Heart left ventricle (tissue), 16 donors: ENCODE measurements at places on chromosomes 2 and 18. TPM values are rescaled to one million over a fixed set of nuclear protein-coding genes. Genes with fewer than 3 reads are reported as not detected.

GRCh38 chr2:64492272-64492671, 31.9 kb upstream of the AFTPH start:
- DNase-seq: no peak

- DNase-seq: no peak
These were observed 271.3 kb downstream of the CYRIA start for GRCh38 chr2:16394072-16394985.

DNA sequence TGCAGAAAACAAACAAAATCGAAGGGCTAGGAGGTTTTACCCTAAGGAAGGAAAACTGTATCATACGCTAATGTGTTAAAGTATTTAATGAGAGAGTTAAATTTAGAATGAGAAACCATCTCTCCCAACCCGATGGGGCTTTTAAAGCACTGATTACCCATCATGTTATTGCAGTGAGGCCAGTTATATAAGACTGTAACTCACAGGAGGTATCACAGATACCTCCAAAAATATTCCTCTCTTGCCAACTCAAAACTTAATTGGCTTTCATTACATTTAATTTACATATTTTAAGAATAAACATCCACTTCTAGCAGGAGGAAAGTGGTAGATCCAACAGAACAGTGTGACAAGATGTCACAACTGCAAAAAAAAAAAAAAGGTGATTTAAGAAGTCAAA, 56.3 kb downstream of the RPL31 start:
- no peak for DNase-seq

The SCN7A gene
- 14.0 TPM for total RNA-seq

The FAM237A gene
- not detected for total RNA-seq

- no peak for DNase-seq
These were observed 7.8 kb downstream of the LIMS1 start for GRCh38 chr2:108542071-108542470.

DNA sequence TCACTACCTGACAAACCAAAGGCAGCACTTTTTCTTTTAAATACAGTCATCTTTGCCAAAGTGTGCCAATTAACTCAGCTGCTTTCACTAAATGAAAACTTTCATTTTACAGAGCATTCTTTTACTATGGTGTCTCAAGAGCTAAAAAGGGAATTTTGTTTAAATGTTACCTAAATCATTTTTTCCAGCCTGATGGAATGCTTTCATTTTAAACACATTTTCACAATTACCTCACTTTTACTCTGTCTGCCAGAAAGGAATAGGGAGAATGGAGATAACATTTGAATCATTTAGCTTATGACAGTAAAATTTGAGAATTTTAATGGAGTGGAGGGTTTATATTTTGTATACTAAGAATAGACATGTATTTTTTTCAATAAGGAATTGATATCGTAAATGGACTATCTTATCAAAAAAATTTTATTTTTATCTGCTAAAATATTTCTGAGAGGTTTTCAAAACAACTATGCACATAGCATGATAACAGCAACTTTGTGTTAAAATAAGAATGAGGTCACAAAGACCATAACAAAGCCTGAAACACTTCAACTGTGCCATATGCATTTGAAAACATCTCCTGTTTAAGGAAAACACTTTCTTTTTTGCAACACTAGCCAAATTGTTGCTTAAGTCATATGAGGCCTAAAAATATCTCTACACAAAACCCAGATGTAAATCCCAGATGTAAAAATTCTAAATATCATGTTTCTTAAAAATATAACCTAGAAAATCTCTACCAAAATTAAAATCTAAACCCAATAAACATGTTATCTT, 769.9 kb upstream of the FSHR start:
- DNase-seq: no peak

DNA sequence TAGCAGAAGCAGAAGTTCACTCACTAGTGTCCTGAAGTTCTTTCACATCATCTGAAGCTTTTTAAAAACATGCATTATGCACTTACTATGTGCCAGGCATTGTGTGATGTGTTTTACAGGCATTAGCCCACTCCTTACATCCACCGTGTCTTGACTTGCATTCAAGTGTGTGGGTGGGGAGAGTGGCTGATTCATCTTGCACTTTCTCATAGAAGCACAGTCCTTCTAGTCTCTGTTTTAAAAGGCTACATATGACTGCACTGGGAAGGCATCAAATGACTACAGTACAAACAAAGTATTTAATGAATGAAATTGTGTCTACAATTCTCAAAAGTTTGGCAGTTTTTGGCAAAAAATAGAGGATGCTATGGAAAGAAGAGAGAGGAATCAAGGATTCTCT, 21.6 kb upstream of the DSC3 start:
- no peak for DNase-seq

DNA sequence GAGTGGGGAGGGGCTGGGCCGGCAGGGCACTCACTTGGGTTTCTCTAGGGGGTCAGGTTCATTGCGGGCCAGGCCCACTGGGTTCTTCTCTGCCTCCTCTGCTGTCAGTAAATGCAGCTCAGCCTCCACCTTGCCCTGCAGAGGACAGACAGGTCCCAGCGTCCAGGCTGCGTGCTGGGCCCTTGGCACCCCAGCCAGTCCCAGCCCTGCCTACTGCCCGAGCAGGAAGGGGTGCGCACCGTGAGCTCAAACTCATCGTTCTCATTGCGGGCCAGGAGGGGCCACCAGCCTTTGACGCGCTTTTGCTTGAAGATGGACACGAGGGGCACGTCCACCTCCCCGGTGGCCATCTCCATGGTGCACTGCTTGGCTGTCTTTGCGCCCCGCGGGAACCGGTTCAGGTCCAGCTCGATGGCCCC, 17.3 kb downstream of the OTOF start:
- no peak for DNase-seq

The SAG gene
- total RNA-seq: not detected

The FAM124B gene
- total RNA-seq: 1.1 TPM

The SRD5A2 gene
- total RNA-seq: not detected

GRCh38 chr2:104092886-104093285, 761.0 kb upstream of the POU3F3 start:
- DNase-seq: no peak

GRCh38 chr18:54672846-54673475, 81.9 kb downstream of the DYNAP start:
- DNase-seq: no peak

DNA sequence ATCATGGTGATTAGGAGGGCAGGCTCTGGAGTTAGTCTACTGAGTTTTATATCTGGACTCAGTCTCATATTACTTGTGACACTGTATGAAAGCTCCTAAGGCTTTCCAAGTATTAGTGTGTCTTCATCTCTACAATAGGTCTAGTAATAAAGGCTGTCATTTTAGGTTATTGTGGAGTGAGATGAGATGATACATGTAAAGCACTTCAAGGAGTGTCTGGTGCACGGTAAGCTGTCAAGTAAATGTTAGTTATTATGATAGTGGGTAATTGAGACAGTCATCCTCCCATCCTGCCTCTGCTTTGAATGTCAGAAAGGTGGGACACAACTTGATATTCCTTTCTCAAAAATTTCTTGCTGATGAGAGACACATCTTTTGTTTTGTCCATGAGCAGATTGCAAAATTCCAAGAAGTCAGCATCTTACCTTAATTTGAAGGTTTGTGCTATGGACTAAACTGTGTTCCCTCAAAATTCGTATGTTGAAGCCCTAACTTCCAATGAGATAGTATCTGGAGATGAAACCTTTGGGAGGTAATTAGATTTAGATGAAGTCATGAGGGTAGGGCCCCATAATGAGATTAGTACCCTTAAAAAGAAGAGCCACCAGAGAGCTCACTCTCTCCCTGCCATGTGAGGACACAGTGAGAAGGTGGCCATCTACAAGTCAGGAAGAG, 41.4 kb upstream of the UPP2 start:
- DNase-seq: no peak

The CNRIP1 gene
- total RNA-seq: 17.3 TPM

- DNase-seq: no peak
These were observed 77.0 kb upstream of the CNGA3 start for GRCh38 chr2:98269274-98269673.

The ZNF396 gene
- 0.65 TPM for total RNA-seq

DNA sequence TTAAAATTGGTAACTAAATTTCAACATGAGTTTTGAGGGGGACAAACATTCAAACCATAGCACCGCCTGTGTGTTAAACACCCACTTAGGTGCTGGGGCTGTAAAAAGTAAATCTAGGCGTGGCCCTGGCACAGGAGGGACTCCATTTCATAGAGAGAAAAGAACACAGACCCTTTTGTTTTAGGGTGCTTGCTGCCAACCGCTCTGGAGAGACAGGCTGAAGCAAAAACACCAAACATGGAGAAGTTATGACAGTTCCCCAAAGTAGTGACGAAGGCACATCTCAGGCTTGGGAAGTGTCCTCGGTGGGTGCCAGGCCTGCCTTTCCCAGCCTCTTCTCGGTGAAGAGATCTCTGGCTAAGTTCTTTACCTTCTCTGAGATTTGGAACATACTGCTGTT, 5.1 kb downstream of the ACTG2 start:
- no peak for DNase-seq

- no peak for DNase-seq
These were observed 33.3 kb downstream of the C2orf76 start for GRCh38 chr2:119333360-119333759.

DNA sequence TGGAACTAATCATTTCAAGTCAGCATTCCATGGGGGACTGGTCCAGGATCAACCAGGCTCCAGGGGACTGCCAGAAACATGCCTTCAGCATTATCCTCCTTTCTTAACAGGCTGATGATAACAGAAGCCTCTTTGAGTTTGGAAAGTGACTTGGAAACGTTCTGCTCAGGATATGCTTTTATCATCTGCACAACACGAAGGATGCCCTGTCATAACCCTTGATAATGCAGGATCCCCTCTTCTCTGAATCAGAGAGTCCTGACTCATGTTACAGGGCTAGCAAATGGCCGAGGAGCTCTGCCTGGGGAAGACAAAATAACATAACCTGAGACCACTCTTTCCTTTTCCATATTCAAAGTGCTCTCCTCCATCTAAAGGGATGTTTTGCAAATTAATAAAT, 6.7 kb downstream of the SCYGR3 start:
- DNase-seq: no peak

GRCh38 chr2:47493317-47494035, 90.5 kb downstream of the MSH2 start:
- DNase-seq: no peak

GRCh38 chr18:77042583-77042982, 90.0 kb downstream of the MBP start:
- no peak for DNase-seq

DNA sequence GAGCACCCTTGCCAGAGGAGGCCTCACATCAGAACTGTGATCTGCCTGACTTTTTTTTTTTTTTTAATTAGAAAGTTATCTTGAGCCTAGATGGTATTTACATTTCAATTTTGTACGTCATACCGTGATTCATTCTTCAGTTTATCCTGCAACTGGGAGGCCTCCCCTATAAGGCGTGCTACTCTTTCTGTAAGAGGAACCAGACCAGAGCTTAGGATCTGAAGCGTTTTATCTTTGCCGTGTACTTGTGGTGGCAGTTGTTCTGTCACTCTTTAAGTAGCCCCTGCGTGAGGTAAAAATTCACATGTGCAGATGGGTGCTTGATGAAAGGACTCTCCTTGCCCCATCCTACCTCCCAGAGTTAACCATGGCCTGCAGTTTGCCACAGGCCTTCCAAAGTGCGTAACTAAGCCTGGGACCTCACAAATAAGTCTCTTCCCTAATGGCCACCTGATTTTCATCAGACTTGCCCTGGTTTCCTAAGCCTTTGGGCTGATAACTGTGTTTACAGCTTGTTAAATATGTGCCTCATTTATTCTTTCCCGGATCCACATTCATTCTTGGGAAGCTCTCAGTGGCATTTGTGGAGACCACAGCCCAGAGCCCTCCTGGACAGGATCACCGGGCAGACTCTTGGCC, 96.0 kb downstream of the MTCL1 start:
- DNase-seq: no peak

The MTA3 gene
- total RNA-seq: 26.4 TPM

DNA sequence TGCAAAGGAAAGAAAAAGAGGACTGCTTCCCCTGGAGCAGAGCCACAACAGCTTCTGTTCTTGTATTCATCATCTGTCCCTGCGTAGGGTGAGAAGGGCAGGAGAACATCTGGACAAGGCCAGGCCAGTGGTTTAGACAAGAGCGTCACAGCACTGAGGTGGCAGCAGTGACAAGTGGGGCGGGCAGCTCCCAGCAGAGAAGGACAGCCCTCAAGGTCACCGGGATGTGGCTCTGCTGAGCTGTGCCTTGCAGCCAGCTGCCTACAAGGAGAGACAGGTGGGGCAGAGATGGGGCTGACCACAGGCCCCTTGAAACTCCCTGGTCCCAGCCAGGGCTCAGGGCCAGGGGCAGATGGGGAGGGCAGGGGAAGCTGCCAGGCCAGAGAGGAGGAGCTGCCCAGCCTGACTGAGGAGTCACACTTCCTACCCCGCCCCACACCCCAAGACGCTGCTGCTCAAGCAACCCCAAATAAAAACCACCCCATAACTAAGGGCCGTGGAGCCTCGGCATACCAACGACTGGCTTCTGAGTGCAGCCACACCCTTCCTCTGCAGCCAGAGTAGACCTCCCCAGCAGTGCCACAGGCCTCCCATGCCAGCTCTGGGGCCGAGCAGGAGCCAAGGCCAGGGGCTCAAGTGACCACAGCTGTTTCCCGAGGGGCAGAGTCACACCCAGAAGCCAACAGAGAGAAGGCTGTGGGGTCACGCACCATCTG, 5.4 kb downstream of the RAB11FIP5 start:
- DNase-seq: no peak

GRCh38 chr18:61546590-61546989, 213.4 kb downstream of the CDH20 start:
- DNase-seq: no peak

DNA sequence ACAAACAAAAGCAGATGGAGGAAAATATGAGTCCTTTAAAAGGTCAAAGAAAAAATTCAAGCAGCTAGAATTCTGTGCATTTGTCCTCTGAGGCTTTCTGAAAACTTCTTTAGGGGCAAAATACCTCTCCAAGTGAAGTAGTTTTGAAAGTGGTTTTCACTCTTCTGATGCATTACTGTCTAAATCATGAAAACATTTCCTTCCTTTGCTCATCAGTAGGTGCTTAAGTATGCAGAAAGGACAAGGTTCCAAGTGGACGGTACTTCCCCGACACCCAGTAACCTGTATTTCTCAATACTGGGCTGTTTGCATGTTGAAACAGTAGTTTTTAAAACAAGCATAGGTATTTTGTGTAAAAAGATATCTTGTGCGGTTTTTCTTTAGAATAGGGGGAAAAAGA, 189.1 kb upstream of the ERBB4 start:
- no peak for DNase-seq

GRCh38 chr2:99754210-99754609, 264.4 kb upstream of the REV1 start:
- DNase-seq: no peak

- no peak for DNase-seq
These were observed 34.0 kb upstream of the TAF4B start for GRCh38 chr18:26192233-26192632.

The RIT2 gene
- not detected for total RNA-seq

DNA sequence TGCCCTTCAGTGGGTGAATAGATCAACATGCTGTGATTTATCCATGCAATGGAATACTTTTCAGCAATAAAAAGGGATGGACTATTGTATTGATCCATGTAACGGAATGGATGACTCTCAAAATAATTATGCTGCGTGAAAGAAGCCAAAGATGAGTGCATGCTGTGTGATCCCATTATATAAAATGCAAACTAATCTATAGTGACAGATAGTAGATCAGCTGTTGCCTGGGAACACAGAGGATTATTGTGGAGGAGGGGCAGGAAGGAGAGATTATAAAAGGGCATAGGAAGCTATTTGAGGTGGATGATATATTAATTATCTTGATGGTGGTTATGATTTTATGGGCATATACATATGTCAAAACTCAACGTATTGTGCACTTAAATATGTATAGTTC, 55.5 kb upstream of the ADAM23 start:
- DNase-seq: no peak

The TBC1D8 gene
- total RNA-seq: 54.1 TPM

The FAM228A gene
- total RNA-seq: 0.87 TPM
